ENCODE measurements at places on chromosomes 3 and 15. TPM values are rescaled to one million over a fixed set of nuclear protein-coding genes. Genes with fewer than 3 reads are reported as not detected.

DNA sequence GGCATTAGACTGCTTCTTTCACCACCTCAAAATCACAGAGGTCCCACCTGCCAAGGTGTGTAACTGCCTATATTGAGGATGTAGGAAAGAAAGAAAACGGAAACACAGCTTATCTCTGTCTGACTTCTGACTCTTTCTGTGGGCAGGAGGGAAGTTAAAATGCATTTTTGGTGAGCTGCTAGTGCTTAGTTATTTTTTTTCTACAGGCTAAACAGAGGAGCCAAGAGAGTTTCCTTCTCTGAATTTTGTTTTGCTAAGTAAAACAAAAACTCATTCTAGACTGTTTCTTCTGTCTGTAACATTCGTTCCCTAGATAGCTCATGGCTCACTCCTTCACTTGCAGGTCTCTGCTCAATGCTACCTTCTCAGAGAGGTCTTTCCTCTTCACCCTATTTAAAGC is 18.8 kb upstream of the AMOTL2 start:
- no peak overlapping the region for H3K27ac ChIP-seq
- H3K27me3 ChIP-seq: no peaks in the 10 kb centered on the region
- H3K36me3 ChIP-seq: no peaks in the 10 kb centered on the region
- no peak for DNase-seq
- no peak overlapping the region for H3K4me3 ChIP-seq
- H3K4me1 ChIP-seq: no peaks in the 10 kb centered on the region

GRCh38 chr3:42288385-42288784 is 22.4 kb upstream of the CCK start:
- H3K4me1 ChIP-seq: no peaks in the 10 kb centered on the region
- no peak overlapping the region for H3K27ac ChIP-seq
- no peak for DNase-seq
- H3K36me3 ChIP-seq: no peaks in the 10 kb centered on the region

DNA sequence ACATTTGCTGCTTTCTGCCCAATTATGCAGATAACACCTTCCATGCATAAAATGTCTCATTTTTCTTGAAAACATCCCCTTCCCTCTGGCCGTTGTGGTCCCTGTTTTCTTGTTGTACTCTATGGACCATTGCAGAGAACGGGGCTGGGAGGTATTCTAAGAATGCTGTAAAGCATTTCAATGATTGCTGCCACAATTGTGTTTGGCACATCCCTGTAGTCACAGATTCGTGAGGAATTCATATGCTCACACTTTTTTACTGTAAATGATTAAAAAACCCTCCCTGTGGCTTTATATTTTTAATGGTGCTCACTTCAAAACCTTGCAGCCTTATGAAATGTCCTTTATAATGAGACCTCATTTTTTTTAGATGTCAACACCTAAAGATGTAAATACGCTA is 207.2 kb upstream of the GBE1 start:
- H3K4me3 ChIP-seq: no peak overlapping the region
- H3K27ac ChIP-seq: no peak overlapping the region

GRCh38 chr3:169509359-169509758 is 154.2 kb downstream of the MECOM start:
- H3K36me3 ChIP-seq: no peaks in the 10 kb centered on the region
- no peak for DNase-seq
- H3K4me3 ChIP-seq: no peak overlapping the region
- H3K27ac ChIP-seq: no peak overlapping the region
- H3K4me1 ChIP-seq: no peaks in the 10 kb centered on the region
- H3K27me3 ChIP-seq: no peaks in the 10 kb centered on the region

DNA sequence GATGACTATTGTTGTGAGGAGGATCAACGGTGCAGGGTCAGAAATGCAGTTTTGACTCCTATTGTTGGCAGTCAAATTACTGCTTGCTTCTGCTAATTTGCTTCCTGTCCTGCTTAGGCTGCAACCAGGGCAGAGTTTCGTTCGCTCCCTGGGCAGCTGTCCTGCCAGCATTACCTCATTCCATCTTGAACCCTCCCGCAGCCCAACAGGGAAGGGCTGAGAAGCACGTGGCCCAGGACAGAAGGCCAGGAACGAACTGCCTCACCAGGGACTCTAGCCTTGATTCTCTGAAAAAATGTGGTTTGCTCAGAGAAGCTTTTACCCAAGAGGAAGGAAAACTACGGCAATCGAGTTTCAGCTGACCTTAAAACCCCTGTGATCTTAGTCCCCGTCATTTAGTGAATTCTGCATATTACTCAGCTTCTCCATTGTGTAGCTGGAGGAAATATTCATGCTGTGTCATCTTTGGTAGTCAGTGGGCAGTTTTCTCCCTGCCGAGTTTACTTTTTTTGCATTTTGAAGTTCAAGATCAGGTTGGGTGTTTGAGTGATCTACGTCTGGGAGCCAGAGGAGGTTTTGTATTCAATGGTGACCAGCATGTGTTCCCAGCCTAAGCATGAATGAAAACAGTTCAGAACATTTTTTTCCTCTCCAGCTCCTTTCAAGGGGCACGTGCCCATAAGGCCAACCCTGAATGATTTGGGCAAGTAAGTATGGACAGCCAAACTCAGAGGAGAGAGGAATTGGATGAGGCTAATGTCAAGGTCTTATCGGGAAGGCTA is 23.0 kb downstream of the TLNRD1 start:
- no peak for DNase-seq
- no peaks in the 10 kb centered on the region for H3K27me3 ChIP-seq
- H3K4me1 ChIP-seq: peaks cover 9% of the 10 kb centered on the region
- H3K27ac ChIP-seq: no peak overlapping the region
- no peaks in the 10 kb centered on the region for H3K36me3 ChIP-seq

GRCh38 chr3:113626503-113627371 is 69.7 kb downstream of the USF3 start:
- no peaks in the 10 kb centered on the region for H3K27me3 ChIP-seq
- no peak overlapping the region for H3K27ac ChIP-seq
- H3K4me3 ChIP-seq: peak overlapping the region; percentile 15
- peaks cover 26% of the 10 kb centered on the region for H3K4me1 ChIP-seq

DNA sequence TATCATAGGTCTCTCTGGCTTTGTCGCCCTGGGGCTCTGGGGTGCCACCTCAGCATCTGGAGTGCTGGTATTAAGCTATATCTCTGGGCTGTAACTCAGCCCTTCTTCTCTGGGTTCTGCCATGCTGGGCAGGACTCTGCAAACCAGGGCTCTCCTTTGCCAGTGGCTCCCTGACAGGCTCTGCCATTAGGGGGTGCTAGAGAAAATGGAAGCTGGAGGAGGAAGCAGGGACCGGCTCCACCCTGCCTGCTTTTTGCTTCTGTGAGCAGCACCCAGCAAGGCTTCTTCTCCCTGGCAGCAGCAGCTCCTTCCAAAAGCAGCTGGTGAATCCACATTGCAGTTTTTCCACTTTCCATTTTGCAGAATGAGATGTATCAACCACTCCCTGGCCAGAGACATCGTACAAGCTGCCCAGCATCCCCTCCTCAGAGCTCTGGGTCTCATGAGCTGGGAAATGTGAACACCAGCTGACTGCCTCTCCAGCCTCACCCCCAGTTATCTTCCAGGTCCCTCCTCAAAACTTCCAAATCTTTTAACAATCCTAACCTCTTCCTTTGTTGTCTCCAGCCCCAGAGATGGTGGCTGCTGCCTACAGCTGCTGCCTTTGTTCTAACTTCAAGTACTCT is 165.0 kb downstream of the ABHD5 start:
- no peak overlapping the region for H3K4me3 ChIP-seq
- no peaks in the 10 kb centered on the region for H3K27me3 ChIP-seq
- DNase-seq: peak; percentile 94
- H3K27ac ChIP-seq: no peak overlapping the region
- peaks cover 13% of the 10 kb centered on the region for H3K4me1 ChIP-seq

DNA sequence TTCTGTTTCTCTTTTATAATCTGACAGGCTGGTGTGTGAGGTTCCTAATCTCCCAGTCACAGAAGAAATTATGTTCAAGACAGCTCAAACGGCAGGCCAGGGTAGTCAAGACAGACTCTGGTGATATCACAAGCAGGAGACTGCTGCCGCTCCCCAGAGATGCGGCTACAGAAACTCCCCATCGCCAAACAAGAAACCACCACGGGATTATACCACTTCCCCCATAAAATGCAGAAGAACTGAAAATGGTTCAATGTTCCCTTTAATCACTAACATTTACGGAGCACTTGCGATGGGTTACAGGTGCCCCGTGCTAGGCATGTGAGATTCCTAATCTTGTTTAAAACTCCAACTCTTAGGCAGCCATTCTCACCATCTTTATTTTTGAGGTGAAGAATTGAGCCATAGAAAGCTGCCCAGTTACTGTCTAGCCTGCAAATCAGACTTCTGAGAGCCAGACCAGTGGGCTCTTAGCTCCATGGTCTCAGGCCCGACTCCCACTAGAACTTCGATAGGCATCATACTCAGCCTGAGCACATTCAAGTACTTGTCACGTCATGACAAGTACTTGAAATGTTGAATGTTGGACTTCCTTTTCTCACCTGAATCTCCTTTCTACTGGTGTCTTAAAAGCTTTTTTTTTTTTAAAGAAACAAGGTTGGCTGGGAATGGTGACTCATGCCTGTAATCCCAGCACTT is 58.4 kb downstream of the TBC1D2B start:
- no peak overlapping the region for H3K4me3 ChIP-seq

GRCh38 chr3:23246651-23247050 is 43.5 kb downstream of the UBE2E2 start:
- H3K27me3 ChIP-seq: no peaks in the 10 kb centered on the region
- no peak overlapping the region for H3K27ac ChIP-seq
- H3K36me3 ChIP-seq: no peaks in the 10 kb centered on the region
- no peaks in the 10 kb centered on the region for H3K4me1 ChIP-seq

GRCh38 chr15:55829826-55830225 is 86.9 kb upstream of the PRTG start:
- H3K4me1 ChIP-seq: no peaks in the 10 kb centered on the region
- H3K4me3 ChIP-seq: no peak overlapping the region
- no peaks in the 10 kb centered on the region for H3K36me3 ChIP-seq
- no peak overlapping the region for H3K27ac ChIP-seq

DNA sequence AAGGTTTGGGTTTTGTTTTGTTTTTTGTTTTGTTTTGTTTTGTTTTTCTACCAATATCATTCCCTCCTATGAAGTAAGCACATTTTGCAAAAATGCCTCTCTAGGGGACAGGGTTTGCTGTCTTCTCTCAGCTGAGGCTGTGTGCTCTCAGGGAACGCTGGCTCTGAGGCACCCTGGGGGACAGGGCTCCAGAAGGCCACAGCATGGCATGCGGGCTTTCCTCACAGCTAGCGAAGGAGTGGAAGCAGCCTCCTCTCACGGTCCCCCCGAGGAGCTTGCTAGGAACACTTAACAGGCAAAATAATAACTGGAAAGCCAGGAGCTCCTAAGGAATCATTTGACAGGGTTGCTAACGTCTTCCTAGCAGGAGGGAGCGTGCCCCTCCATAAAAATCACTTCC is 227.7 kb upstream of the ST8SIA2 start:
- peaks cover 9% of the 10 kb centered on the region for H3K4me1 ChIP-seq
- no peaks in the 10 kb centered on the region for H3K27me3 ChIP-seq
- H3K4me3 ChIP-seq: no peak overlapping the region
- H3K27ac ChIP-seq: no peak overlapping the region
- DNase-seq: no peak

DNA sequence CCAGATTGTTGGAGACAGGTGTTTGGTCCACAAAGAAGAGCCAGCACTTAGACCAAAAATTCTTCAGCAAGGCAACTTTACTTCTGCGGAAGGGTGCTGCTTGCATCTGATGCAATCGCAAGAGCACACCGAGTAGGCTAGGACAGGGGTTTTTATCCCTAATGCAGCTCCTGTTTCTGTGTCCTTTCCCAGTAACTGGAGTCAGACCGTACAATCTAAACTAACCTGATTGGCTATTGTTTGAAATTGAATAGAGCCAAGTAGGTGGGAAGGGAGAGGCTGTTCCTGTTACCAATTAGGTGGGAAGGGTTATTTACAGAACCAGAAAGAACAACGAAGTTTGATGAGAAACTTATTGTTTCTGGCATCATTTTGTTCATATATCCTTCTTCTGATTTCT is 77.6 kb downstream of the CHCHD4 start:
- H3K36me3 ChIP-seq: no peaks in the 10 kb centered on the region
- H3K27ac ChIP-seq: no peak overlapping the region
- H3K4me3 ChIP-seq: no peak overlapping the region
- H3K4me1 ChIP-seq: peaks cover 6% of the 10 kb centered on the region

GRCh38 chr3:104458657-104459056 is 908.1 kb upstream of the ALCAM start:
- H3K27ac ChIP-seq: no peak overlapping the region
- H3K36me3 ChIP-seq: no peaks in the 10 kb centered on the region
- no peak overlapping the region for H3K4me3 ChIP-seq
- DNase-seq: no peak

Gene IQCF5
- not detected for total RNA-seq

Gene GOLGA8N
- total RNA-seq: 1.5 TPM

Gene LRRC49
- total RNA-seq: not detected

Gene SLC12A1
- not detected for total RNA-seq

Gene SRGAP3
- total RNA-seq: 1.7 TPM

Gene CDC25A
- total RNA-seq: 17.1 TPM

Gene SH3GL3
- not detected for total RNA-seq

All from Karpas-422 (cell line).